ENCODE measurements at places on chromosomes 5 and 9.

DNA sequence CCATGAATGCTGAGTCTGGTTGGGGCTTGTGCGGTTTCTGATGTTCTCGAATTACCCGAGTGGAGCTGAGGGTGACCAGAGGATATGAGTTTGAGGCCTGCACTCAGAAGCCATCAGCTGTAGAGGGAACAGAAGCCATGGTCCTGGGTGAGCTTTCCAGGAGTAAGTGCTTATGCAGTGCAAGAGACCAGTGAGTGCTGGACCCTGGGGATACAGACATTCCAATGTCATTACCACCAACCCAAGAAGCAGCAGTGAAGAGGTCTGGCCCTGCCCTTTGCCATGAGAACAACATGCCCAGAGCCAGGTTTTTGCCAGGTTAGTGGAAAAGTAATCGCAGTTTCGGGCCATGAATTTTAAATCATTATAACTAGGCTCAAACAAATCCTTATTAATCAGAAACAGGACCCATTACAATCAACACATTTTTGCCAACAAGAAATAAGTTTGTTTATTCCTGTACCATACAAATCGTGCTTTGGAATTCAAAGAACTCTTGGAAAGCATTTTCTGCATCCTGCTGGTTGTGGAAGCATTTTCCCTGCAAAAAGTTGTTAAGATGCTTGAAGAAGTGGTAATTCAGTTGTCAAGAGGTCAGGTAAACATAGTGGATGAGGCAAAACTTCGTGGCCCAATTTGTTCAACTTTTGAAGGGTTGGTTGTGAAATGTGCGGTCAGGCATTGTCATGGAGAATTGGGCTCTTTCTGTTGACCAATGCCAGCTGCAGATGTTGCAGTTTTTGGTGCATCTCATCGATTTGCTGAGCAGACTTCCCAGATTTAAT, 154.6 kb downstream of the SYK start:
- no peak for DNase-seq

GRCh38 chr9:3125602-3126405, 281.9 kb upstream of the PUM3 start:
- DNase-seq, result no peak

DNA sequence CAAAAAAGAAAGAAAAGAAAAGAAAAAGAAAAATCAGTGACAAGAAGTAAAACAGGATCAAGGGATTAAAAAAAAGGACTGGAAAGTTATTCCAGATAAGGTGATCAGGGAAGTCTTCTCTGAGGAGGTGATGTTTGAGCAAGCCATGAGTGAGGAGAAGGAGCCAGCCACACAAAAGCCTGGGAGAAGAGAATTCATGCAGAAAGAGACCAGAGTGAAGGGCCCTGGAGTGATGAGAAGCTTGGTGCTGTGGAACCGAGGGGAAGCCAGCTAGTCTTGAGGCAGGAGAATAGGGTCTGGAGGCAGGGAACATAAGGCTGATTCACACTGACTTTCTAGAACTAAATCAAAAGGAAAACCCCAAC, 4.0 kb upstream of the EXOSC2 start:
- no peak for DNase-seq

DNA sequence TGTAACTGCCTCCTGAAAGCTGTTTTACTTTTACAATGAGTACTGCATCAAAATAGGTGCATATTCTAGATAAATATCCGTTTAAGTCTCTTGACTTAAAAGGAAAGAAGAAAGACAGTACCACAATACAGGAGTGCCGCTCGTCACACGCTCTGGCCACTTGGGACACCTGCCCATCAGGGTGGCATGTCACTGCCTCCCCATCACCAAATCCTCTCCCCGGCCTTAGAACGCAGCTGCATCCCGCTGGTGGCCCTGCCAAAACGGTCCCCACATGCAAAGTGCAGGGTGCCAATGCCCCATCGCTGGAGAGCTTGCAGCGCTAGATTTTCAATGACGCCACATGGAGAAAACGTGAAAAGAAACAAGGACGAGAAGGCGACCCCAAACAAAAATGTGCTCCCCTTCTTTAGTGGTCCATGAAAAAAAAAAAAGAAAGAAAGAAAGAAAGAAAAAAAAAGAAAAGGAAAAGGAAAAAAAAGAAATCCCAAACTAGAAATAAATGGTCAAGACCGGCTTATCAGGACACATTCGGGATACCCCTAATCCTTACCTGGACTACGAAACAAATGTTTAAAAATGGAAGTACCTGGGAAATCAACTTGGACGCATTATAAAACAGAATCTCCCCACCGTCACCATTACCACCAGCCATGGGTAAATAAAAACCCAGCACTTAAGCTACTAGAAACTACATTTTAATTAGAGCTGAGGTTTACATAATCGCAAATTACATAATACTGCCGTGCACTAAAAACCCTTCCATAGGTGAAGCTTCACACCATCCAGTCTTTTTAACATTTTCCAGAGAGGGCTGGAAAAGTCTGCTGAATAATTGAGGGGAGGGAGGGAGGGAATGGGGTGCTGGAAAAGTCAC, 1.0 kb downstream of the ANKH start:
- no peak for DNase-seq

DNA sequence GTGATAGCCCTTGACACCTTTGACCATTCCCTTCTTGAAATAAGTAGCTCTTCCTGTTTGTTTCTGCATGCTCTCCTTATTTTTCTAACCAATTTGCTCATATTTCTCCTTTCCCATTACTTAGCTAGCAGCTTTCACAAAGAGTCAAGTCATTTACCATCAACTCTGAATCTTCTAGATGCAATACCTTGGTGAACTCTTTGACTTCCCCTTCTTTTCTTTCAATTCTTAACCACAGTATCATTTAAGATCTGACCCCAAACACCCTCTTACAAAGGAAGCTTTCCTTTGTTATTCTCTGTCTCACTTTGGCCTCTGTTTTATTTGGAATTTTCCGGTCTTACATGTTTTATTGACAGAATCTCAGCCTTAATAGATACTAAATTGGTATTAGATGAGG, 14.0 kb downstream of the NFX1 start:
- no peak for DNase-seq

- no peak for DNase-seq
Measured at GRCh38 chr9:132914924-132915323, 29.5 kb downstream of the TSC1 start.

DNA sequence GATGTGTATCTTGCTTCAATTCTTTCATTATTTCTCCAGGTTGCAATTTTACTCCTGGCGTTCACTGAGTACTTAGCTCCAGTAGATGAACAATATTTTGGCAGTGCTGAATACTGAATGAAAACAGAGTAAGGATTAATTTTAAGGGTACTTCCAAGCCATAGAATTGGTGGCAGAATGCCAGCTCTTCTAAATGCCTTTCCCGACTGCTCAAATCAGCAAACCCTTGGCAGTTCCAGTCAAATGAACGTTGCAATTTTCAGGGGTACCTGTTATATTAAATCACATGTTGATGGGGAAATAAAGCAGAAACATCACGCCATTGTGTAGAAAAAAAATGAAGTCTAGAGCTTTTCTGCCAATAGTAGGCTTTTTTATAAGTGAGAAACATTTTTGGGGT, 282.4 kb upstream of the RPS23 start:
- no peak for DNase-seq

- DNase-seq, result no peak
Measured at GRCh38 chr5:74468421-74468820, 172.1 kb downstream of the ENC1 start.

DNA sequence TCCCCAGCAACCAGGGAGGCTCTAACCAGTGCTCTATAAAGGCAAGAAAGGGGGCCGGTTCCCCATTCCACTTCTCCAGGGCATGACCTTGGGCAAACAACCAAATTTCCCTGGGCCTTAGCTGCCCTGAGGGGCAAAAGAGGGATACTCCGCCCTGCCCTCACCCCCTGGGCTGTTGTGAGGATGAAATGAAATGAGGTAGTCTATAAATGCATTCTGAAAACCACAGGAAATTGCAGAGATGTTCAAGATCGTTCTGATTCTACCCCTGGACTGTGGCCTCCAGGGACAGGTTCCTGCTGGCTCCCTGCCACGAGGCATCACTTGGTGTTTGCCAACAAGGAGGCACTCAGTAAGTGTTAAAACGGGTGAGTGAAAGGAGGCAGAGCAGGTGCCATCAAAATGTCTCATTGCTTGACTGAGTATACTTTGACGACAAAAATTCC, 5.7 kb downstream of the RAPGEF1 start:
- peak; percentile 47 for DNase-seq

GRCh38 chr5:157874861-157875260, 15.9 kb upstream of the CLINT1 start:
- no peak for DNase-seq

DNA sequence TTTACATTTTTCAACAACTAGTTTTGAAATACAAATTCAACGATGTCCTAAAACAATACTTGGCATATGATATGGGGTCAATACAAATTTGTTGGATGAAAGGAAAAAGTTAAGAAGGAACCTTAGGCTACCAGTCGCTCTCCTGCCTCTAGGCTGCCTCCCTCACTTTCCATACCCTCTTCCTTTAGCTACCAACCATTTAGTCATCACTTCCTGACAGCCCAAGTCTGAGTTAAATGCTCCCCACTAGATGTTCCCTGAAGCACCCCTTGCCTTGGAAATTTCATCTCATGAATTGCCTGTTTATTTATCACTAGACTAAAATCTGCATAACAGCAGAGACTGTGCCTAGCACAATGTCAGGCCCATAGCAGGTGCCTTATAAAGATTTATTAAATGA, 2.7 kb upstream of the LARS1 start:
- DNase-seq, result no peak

DNA sequence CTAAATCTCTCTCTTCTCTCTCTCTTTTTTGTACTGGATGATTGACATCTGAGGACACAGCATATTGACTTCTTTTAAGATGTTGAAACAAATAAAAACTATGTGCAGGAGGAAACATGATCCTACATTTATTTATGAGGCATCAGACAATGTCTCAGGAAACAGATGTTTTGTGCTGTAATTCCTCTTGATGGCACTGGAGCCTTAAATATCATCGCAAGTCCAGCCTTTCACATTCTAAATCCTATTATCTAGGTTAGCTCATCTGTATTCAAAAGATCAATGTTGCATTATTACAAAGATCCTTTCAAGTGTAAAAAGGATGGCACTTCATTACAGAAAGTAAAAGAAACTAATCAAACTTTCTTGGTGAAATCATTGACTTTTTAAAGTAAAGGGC, 63.9 kb downstream of the MAT2B start:
- peak; percentile 57 for DNase-seq

- no peak for DNase-seq
Measured at GRCh38 chr5:128775558-128775957, 189.7 kb upstream of the SLC27A6 start.

DNA sequence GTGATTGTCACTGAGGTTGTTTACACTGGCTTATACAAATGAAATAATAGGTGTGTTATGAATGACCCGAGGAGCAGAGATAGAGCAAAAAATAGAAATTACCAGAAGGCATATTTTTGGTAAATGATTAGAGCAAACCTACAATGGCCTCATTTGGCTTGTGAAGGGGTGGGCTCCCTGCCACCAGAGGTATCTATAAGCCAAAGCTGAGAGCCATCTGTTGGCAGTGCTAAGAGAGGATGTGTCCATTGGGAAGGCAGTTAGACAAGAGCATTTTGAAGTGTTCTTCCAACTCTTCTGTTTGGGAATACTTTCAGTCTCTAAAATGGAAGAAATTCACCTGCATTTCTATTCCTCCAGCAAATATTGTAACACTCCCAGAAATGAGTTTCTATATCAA, 10.6 kb downstream of the NIPAL4 start:
- DNase-seq, result no peak

DNA sequence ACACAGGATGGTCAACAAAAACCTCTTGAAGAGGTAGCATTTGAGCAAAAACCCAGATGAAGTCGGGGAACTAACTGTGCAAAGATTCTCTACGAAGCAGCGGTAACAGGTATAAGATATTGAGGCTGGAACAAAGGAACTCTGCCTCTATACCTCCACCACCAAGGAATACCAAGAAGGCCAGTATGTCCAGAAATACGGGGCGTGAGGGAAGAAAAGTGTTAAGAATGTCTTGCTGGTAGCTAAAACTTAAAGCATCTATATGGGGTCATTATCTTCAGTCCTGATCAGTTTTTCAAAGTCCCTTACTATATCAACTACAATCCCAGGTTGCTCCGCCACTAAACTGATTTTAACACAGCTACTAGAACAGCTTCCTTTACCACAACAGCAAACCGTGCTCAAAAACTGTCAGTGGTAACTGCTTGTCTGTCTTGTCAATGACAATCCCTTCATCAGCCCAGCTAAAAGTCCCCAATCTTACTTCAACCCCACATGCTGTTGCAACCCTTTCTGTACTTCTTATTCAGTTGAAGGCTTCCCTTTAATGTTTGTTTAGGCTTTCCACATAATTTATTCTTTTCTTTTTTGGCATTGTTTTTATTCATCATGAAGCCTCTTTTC, 9.4 kb downstream of the PAM start:
- DNase-seq, result no peak

DNA sequence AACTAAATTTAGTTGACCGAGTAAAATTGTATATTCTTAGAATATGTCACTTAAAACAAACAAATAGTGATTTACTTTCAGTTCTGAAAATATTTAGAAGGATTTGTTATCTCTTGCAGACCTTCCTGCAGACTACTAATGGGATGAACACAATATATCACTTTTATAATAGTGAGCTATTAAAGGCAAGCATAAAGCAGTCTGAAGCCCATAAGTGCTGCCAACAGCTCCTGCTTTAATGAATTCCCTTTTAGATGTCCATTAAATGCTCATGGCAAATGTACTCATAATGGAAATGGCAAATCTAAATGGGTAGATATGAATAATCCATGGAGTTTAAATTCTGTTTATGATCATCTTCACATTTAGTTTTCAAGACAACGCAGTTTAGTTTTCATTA, 170.2 kb downstream of the RANBP17 start:
- DNase-seq, result no peak

DNA sequence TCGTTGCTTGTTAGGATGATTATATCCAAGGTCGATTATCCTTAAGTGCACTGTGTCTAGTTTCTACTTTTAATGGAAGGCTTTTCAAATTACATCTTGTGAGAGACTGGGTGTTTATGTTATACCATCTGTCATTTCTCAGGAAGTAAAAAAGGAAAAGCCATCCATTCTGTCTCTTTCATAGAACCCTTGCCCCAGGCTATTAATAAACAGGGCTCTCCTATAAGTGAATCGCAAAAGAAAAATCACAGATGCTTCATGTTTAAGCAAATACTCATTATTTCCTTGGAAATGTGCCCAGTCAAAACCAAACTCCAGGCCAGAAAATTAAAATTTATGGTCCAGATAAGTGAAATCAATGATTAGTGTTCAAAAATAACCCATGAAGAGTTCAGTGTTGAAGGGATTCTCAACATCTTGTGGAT, 58.1 kb downstream of the STARD4 start:
- no peak for DNase-seq

- no peak for DNase-seq
Measured at GRCh38 chr5:159146839-159147238, 47.1 kb upstream of the EBF1 start.
